Kidney (tissue), 22 donors: ENCODE measurements at places on chromosomes 4 and X.
A peak's percentile ranks its signal among the peaks of the same experiment; 100 is the strongest.

DNA sequence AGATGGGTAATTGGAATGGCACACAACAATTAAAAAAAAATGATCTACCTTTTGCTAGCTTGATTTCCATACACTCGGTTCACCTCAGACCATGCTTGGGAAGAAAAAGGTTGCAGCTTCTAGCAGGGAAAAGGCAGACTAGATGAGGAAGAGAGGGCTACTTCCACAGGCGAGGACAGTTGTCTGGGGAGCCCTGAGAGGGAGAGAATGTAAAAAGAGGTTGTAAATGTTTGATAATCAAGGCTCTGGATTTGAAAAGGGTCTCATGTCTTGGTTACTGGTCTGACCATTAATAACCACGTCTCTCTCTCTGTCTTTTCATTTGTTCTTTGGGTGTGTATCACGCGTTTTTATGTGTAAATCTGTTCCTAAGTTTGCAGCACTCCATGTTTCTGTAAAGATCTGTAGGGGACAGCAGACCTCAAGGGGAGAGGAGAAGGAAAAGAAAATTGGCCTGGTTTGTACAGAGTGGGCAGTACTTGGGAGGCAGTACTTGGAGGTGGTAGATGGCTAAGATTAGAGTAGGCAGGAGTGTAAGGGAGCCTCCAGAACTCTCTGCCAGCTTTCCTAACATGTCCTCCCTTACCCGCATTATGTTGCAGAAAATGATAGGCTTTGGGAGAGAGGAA is 750 bp downstream of the ARMCX5 start:
- DNase-seq: no peak

DNA sequence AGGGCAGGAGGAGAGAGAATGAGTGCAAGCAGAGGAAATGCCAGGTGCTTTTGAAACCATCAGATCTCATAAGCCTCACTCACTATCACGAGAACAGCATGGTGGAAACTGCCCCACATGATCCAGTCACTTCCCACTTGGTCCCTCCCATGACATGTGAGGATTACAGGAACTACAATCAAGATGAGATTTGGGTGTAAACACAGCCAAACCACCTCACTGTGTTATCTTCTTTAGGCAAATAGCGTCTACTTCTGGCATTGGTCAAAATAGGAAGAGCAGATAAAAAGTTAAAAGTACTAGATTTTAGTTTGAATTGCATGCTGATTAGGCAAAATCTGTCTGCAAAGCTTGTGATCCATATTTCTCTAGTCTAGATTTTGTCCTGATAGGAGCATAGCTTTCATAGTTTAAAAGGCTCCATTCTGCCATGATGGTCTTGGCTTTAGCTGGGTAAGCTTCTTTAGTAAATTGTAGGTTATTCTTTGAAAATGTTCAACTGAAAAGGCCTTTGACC is 267.5 kb downstream of the NKX6-1 start:
- no peak for DNase-seq

- peak; percentile 86 for DNase-seq
Observed at GRCh38 chr4:183960046-183960420, 54.9 kb downstream of the STOX2 start.

GRCh38 chr4:42715807-42716482 is 59.0 kb upstream of the ATP8A1 start:
- DNase-seq: no peak

DNA sequence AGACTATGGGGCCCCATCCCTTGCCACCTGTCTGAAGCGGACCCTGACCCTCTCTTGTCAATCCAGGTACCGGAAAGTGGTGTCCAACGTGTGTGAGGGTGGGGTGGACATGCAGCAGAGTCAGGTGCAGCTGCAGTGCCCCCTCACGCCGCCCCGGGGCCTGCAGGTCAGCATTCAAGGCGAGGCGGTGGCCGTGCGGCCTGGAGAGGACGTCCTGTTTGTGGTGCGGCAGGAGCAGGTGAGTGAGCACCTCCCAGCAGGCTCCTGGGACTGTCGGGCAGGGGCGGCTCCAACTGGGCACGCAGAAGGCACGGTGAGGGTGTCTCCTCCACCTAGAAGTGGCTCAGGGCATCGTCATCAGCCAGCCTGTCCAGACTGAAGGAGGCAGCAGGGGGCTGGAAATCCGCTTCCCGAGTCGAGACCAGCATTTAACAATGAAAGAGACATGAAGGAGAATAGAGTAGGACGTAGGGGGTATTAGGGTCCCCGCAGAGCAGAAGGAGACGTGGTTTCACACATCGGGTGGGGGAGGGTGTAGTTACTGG is 221.6 kb downstream of the AFAP1 start:
- no peak for DNase-seq

DNA sequence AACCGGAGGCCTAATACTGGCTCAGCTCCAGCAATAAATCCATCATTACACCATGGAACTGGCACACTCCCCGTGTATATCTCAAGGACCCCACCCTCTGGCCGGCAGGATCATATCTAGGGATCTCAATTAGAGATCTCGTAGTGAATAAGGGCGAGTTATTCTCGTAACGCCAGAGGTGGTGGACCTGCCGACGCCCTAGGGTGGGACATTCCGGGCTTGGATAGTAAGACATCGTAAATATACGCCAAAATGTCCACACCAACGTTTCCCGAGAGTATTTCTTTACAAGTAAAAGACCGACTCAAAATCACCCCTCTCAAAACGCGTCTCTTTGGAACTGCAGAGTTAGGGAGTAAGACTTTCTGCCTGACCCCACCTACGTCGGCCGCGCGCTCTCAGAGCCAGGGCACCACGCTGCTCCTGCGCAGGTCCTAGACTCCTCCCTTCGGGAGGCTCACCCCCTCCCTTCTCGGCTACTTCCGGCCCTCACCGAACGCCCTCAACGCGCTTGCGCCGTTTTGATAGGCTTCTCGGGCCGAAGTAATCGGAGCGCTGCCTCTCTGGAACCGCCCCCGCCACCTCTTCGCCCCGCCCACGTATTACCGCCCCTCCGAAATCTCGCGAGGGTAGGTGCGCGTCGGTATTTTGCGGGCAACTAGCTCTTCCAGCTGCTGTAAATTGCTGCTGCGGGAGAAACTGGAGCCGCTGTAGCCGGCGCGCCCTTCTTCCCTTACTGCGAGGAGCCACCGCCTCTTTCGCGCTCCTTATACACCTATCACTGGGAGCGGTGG is at the start of gene WDR44:
Gene WDR44, plus strand, starts transcription at position 643 of the 794 bp plus-strand sequence. CDS start 398 bp downstream, outside the sequence.
- peak; percentile 97 for DNase-seq

- no peak for DNase-seq
Observed at GRCh38 chr4:164136180-164136616, 617.7 kb upstream of the SMIM31 start.

GRCh38 chrX:133215747-133216146 is 2.4 kb downstream of the TFDP3 start:
- DNase-seq: peak; percentile 36

DNA sequence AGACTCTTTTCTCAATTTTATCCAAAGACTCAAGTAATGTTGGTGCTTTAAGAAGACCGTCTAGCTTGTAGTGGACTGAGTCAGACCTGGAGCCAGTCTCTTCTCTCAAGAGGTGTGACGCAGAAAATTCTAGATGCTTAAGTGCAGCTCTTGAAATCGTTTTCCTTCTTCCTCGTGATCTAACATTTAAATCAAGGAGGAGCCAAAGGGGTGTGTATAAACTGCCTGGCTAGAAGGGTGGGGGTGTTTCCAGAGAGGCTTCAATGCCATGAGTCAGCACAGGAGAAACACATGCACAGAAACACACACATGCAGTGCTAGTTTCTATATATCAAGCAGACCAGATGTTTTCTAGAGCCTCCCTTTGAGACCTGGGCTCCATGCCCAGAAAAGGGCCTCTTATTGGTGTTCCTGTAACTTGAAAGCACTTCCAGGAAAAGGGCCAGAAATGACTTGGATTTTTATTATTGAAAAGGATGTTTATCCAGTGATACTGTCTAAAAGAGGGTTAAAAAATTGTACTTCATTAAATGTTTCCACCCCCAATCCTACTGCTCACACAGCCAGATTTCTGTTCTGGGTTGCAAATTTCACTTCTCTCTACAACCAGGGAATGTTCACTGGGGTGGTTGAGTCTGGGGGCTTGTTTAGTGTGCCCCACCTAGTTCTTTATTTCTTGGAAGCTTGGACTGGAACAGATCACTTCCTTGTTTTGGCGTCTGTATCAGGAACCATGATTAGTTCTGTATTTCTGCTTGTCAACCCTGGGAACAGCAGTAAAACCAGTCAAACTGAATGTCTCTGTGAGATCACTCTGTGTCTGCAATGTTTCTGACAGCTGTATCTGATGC is at the start of gene CLIC2:
Gene CLIC2, minus strand, starts transcription at position 129 of the 851 bp plus-strand sequence. CDS start 187 bp downstream, outside the sequence.
- no peak for DNase-seq

DNA sequence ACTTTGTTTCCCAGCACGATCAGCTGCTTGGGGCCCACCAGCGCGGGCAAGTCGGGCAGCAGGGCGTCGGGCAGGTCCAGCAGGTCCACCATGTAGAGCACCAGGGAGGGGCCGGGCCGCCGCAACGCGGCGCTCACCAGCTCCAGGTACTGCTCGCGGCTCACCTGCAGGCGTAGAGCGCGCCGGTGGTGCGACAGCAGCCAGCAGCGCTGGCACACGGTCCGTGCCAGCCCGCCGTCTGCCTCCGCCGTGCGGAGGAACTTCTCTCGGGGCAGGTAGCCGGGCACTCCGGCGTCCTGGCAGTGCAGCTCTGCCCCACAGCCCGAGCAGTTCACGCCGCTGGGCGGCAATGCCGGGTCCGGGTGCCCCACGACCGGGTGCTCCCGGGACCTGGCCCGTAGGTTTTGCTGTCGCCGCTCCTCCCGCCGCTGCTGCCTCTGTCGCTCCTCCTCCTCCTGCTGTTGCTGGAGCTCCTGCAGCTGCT is 527 bp downstream of the NOA1 start:
- DNase-seq: peak; percentile 71

- DNase-seq: no peak
Observed at GRCh38 chr4:7673121-7673520, 238.4 kb upstream of the PSAPL1 start.

DNA sequence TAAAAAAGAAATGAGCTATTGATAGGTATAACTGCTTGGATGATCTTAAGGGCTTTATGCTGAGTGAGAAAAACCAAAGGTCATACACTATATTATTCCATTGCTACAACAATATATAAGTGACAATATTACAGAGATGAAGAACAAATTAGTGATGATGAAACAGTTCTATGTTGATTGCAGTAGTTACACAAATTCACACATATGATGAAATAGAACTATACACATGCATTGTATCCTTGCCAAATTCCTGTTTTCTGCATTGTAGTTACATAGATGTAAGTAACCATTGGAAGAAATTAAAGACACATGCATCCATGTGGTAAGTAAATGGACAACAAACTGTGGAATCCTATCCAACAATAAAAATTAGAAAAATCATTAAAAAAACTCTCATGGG is 76.5 kb downstream of the CENPC start:
- DNase-seq: no peak

GRCh38 chr4:180640193-180640592 is 1603.0 kb upstream of the TENM3 start:
- DNase-seq: no peak
